NAMALWA (cell line): ENCODE measurements at places on chromosomes 12 and 14.
A peak's percentile ranks its signal among the peaks of the same experiment; 100 is the strongest.

DNA sequence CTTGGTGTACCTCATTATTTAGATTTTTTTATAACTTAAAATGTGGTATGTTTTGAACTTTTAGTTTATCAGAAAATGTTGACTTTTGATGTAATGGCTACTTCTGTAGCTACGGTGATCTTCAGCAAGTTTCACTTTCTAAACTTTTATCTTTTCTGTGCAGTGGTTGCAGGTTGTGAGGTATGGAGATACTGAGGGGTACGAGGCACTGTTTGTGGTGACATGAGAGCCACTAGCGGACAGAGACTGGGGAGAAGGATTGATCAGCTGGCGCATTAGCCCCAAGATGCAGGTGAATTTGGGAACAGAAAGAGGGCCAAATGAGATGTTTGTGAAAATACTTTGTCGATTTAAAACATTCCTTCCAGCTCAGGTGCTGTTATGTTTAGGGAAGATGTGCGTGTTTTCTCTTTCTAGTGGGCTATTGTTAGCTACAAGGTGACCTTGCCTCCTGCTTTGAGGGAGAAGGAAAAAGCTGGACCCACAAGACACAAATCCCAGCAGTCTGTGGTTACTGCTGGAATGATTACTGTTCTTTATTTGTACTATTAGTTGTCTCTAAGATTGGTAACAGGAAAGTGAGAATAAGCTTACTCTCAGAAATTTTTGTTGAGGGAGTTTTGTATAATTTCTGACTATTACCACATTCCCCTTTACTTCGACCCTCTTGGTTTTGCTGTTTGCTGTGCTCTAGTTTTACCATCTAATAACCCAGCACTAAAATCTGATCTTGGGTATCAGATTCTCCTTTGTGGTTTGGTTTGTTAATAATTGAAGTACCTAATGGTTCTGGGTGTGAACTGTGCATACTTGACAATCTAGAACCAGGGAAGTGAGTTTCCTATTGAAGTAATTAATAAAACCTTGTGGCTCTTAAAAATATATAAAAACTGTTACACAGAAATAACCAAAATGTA, 61.7 kb downstream of the FBXO34 start:
- DNase-seq, result no peak

DNA sequence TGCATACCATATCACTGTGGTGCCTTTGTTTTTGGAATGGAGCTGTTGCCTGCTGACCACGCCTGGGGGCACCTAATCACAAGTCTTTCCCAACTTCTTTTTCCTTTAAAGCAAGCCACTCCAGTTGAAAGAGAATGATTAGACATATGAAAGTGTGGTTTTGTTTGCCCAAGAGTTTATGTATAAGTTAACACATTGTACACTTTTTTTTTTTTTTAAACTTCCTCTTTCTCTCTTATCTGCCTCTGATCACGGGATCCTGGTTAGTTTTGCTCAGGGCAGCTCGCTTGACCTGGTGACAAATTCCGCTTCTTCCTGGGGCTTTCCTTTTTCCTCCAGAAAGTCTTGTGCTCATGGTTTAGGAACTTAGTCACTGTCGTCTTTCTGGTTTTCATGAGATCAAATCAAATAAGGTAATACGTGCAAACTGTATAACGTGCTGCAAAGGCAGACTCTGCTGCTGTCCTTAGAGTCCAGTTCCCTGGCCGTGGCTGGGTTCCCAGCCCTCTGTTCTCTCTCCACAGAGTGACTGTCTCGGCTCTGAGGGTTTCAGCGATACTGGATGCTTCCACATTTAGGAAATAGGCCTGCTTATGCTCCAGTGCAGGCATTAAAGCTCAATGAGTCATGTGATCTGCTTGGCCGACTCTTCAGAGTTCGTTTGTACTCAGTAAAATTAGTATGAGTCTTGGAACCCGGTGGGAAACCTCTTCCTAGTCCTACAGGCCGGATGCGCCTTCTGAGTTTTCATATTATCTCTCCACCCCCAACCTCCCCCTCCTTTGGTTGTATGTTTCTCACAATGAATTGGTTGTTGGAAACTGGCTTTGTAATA, 15.2 kb downstream of the RASSF3 start:
- peak; percentile 79 for DNase-seq

- DNase-seq, result no peak
These were observed 312.0 kb downstream of the KCNC2 start for GRCh38 chr12:74897425-74898211.

DNA sequence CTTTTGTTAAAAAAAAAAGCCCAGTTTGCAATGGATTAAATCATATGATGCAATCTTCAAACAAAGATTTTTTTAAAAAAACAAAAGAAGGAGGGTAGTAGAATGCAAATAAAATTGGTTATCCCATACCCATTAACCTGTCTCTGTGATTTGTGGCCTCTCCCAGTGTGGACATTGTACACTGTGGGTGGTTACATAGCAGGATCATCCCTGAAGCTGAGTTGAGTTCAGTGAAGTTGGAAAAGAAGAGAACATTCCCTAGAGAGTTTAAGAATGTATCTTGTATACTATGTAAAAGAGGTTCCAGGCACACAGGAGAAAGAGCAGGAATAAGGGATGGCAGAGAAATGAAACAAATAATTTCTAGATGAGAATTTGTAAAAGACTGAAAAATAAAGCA, 142.4 kb upstream of the SLC16A7 start:
- DNase-seq, result no peak

DNA sequence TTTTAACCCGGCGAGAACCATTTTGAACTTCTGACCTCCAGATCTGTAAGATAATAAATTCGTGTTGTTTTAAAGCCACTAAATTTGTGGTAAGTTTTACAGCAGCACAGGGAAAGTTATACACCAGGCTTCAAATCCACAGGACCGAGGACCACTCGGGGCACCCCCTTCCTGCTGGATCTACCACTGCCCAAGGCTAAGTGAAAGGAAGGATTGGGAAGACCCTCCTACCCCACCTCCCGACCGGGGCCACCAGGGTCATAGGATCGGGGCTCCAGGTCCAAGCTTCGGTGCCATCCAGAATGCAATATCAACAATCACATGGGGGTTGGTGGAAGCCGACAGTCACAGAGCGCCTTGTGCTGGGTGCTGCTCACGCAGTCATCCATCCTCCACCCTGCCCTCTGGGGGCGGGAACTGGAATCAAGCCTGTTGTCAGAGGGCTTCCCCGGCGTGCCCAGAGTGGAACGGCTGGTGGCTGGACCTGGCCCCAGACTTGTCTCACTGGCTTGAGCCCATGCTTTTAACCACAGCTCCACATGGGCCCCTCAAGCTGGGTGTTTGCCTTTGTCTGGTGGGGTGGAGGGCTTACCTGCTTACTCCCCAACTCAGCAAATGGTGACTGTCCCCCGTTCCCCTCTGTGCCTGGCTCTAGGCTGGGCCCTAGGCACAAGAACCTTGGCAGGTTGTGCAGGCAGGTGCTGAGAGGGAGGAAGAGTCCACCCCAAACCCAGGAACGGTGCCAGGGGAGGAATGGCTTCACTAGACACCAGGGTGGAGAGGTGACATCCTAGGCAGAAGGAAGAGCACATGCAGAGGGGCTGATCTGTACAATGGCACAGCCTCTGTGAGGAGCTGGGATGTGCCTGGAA, 180.3 kb upstream of the RTL1 start:
- peak; percentile 13 for DNase-seq

DNA sequence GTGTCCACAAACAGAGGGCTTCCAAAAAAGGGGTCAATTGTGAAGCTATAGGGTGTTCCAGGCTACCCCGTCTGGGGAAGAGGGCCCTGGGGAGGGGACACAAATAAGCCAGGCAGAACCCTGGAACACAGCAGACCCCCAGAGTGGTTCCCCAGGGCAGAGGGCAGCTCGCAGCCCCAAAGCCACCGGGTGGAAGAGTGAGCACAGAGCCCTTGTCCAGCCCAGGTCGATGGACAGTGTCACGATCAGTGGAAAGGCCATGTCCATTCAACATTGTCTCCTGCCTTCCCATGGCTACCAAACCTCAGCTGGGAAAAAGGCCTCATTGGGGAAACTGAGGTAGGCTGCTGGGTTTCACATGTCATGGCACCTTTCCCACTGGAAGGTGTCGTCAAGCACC, 131.4 kb downstream of the DICER1 start:
- DNase-seq, result no peak

GRCh38 chr12:110320550-110320949, 39.5 kb downstream of the ATP2A2 start:
- no peak for DNase-seq

DNA sequence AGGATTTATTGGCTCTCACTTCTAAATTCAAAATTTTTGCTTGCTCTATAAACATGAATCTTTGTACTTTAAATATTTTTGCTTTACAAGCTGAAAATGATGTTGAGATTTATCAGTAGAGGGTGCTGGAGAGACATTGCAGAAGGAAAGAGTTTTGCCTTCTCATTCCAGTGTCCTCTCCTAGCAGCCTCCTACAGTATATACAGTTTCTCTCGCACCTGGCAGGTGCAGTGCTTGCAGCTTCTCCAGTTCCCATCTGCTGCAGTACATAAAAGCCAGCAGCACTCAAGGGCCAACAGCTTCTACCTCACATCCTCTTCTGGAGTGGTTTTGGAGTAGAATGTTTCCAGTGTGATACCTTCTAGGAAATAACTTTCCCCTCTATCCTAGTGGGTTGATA, 601.8 kb upstream of the ATXN7L3B start:
- peak; percentile 21 for DNase-seq

GRCh38 chr14:24361326-24361725, 6.7 kb upstream of the NFATC4 start:
- no peak for DNase-seq

GRCh38 chr14:61472801-61473376, 151.5 kb downstream of the PRKCH start:
- no peak for DNase-seq

DNA sequence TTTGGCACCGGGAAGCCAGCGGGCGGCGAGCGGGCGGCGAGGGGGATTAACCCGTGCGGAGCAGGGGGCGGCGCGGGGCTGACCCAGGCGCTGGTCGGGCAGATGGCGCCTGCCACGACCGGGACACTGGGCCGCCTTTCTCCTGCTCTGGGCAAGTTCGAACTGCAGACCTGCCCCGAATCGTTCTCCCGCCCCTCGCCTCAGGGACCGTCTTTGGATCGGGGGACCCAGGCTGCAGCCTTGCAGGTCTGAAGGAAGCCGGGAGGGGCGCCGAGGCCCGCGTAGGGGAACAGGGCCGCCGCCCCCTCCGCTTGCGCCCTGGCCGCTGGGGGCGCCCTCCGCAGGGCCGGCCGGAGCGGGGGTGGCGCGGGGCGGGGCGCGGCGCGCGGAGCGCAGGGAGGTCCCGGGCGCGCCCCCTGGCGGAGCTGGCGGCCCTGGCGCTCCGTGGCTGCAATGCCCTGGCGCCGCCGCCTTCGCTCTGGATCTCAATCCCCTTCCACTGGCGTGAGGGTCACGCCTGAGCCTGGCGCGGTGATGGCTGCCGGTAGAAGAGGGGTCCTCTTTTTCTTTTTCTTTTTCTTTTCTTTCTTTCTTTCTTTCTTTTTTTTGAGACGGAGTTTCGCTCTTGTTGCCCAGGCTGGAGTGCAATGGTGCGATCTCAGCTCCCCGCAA, 449 bp upstream of the LTBP2 start:
- peak; percentile 72 for DNase-seq

- no peak for DNase-seq
These were observed 36.5 kb downstream of the MAP1LC3B2 start for GRCh38 chr12:116595672-116596071.

DNA sequence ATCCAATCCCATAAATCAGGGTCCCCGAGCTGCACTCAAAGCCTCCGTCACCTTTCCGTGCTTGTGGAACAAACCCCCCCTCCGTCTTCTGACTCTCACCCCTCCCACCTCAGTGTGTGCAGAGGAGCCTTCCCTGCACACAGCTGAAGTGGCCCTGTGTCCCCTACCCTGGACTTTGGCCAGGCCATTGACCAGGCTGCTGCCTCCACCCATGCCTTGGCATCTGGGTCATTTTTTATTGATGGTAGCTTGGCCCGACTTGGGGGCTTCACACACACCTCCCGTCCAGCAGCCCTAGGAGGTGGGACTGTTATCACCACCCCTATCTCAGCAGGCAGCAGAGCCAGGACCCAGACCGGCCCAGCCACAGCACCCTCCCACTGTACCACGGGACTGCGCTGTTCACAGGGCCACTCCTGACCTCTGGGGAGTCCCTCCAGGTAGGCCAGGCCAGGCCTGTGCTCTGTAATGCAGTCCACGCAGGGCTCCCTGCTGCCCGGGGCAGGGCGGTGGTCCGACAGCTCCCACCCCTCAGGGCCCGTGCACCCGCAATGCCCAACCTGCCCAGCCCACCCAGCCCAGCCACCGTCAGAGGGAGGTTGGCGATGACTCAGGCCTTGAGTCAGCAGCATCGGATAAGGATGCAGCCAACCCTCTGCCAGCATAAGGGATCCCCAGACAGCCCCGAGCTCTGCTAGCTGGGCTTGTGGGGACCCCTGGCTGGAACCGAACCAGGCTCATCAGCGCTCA, 9.2 kb upstream of the INF2 start:
- no peak for DNase-seq

DNA sequence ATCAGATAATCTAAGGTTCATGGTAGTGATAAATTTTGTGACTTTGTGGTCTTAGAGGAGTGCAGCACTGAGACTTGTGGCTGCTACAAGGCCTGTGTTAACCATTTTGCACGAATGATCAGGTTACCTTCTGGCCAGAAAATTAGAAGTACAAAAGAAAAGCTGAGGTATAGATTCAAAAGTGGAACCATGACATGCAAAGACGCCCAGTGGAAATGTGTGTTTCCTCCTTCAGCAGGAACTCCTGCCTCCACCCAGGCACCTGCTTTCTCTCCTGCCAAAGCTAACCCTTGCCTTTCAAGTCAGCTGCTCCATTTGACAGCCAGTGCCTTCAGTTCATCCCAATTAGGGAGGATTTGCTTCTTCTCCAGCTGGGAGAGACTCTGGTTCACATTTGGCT, 10.1 kb downstream of the PDE6H start:
- DNase-seq, result no peak

DNA sequence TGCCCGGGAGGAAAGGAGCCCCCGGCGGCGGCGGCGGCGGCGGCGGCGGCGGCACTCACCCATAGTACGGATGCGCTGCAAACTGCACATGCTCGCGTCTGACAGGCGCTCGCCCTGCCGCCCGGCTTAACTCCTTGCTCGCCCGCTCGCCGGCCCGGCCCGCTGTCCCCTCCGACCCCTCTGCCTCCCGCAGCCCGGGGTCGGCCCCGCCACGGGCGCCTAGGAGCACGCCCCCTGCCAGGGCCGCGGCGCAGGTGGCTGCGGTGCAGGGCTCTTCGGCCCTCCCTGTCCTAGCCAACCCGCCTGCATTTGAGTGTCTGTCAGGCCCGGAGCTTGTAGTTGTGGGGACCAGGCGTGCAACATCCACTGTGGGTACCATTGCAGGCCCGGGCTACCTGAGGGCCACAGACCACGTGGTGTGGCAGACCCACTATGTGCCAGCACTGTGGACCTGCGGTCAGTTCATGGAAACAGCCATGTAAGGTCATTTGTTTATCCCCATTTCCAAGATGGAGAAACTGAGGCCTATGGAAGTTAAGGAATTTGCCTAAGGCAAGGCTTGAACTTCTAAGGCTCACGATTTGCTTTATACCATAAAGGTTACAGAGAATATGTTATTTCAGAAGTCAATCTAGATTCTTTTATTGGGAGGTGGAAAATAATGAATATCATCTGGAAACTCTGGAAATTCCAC, 17.6 kb upstream of the PLEKHH1 start:
- DNase-seq, result peak; percentile 32

GRCh38 chr12:14452336-14452735, 86.9 kb downstream of the ATF7IP start:
- DNase-seq, result no peak

- DNase-seq, result peak; percentile 49
These were observed 41.8 kb upstream of the CLMN start for GRCh38 chr14:95361373-95362137.
